ENCODE measurements at places on chromosomes 16 and 17.

GRCh38 chr16:520847-521246 lies 6.7 kb upstream of the CAPN15 start:
- DNase-seq: no peak

GRCh38 chr16:68284847-68285246 lies 20.5 kb downstream of the SLC7A6 start:
- DNase-seq: no peak

DNA sequence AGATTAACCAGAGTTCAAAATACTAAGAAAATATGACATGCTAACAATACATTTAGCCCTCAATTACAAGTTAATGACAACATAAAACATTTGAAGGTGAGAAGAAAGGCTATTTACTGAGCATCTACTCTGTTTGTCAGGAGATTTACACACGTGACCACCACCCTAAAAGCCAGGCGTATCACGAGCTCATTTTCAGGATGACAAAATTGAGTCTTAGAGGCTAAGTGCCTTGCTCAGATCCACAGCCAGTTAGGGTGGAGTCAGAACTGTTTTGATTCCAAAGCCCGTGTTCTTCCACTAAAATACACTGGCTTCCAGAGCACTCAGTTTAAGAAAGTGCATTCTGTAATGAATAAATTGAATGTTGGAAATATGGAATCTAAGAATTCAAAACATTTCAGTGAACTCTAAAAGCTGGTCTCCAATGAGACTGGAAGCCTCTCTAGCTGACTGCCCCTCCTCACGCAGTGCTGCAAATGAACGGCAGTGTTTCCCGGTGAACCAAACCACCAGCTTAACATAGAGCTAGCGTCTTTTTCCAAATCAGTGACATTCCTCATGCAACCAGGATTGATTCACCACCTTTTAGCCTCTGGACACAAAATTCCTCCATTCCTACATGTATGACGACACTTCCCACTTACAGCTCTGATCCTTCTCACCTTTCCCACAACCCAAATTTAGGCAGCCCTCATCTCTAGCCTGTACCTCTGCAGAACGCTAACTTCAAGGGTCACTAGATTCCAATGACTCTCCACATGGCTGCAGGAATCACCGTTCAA lies 5.9 kb downstream of the ZDHHC7 start:
- no peak for DNase-seq

DNA sequence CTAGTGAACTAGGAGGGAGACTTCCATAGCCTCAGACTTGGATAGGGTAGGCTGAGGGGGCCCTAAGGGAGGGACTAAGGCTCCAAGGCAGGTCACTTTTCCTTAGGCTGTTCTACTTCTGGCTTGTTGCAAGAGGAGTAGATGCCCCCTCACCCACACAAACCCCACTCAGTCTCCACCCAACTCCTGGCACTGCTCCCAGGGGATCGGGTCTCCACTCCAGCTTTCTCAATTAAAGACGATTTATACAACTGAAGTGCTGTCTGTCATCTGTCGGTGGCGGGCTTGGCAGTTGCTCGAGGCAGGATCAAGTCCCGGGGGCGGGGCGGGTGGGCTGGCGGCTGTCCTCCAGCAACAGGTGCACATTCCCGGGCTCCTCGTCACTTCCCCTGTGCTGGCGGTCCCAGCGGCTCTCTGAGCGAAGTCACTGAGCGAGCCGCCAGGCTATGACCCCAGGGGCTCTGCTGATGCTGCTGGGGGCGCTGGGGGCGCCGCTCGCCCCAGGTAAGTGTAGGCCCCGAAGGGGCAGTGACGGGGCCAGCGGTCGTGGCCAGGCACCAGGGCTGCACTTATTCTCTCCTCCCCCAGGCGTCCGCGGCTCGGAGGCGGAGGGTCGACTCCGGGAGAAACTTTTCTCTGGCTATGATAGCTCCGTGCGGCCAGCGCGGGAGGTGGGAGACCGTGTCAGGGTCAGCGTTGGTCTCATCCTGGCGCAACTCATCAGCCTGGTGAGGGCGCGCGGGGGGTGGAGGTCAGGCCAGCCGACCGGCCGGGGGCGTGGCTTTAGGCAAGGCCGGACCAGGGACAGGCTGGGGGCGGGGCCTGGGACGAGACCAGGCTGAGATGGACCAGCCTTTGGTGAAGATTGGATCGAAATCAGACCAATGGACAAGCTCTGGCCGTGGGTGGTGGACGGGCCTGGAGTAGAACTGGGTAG lies at the start of gene CHRNB1:
TSS of gene CHRNB1 (plus strand) at position 380 of the 937 bp plus-strand sequence. CDS start at position 447, 67 bp downstream.
- no peak for DNase-seq

DNA sequence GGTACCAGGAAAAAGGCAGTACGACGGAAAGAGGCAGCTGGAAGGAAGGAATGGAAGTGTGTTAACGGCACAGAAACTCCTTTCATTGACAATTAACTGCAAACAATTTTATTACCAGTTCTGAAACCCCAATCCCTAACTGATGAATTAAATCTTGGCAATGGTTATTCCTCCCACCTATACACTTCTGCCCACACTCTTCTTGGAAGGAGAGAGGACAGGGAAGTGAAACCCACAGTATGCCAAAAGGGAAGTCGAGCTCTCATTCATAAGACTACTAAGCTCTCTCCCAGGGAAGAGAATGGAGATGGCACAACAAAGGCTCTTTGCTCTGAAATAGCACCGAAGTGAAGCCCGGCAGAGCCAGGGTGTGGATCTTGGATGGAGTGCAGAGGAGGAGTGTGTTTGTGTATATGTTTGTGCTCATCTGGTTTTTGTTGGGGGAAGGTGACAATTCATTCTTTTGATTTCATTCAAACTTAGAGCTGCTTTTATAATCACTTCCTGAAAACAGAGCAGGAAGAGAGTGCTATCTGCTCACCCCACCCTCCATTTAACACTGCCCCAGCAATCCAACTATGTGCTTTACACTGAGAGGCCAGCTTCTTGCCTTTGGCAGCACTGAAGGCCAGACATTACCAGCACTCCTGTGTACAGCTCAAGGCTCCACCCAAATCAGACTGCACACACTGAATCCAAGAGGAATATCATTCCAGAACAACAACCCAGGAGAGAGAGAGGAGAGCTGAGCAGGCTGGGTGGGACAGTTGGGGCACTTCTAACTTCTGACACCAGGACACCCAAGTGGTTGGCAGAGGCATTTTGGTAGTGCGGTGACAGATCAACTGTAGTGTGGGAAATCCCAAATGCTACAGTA lies 68.7 kb downstream of the HIC1 start:
- no peak for DNase-seq

DNA sequence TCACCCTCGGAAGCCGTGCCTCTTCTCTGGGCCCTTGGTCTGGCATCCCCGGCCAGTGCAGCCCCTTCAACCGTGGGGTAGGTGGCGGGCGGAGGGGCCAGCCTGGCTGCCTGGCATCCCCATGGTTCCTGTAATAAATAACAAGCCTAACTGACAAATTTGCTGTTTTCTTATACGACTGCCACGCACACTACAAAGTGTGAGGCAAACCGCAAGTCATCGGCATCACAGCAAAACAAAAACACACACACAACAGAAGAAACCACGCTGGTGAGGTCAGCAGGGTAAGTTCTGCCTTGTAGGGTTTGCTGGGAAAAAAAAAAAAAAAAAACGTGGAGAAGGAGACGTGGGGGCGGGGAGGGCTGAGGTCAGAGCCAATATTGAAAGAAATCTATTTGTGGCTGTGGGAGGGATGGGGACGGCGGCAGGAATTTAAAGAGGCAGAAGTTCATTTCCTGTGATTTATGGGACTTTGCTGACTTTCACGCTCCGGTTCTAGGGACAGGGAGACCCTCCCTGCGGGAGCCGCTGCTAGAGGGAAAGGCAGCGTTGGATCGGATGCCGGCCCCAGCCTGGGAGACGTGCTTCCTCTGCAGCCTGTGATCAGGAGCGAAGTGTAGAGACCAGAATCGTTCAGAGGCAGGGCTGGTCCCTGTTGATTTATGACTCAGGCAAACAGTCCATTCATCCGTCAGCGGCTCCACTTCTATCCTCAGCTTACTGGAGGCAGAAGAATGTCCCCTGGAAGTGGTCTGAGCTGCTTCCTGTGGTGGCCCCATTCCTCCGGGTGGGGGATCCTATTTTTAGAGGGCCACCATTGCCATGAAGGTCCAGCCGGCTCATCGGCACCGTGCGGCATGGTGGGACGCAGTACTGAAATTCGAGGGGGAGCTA lies 162.8 kb downstream of the FOXL1 start:
- no peak for DNase-seq

- DNase-seq: no peak
These were observed 136.9 kb downstream of the IRF8 start for GRCh38 chr16:86035906-86036305.

GRCh38 chr17:28643983-28644786 lies 773 bp downstream of the BLTP2 start:
- peak; percentile 12 for DNase-seq

DNA sequence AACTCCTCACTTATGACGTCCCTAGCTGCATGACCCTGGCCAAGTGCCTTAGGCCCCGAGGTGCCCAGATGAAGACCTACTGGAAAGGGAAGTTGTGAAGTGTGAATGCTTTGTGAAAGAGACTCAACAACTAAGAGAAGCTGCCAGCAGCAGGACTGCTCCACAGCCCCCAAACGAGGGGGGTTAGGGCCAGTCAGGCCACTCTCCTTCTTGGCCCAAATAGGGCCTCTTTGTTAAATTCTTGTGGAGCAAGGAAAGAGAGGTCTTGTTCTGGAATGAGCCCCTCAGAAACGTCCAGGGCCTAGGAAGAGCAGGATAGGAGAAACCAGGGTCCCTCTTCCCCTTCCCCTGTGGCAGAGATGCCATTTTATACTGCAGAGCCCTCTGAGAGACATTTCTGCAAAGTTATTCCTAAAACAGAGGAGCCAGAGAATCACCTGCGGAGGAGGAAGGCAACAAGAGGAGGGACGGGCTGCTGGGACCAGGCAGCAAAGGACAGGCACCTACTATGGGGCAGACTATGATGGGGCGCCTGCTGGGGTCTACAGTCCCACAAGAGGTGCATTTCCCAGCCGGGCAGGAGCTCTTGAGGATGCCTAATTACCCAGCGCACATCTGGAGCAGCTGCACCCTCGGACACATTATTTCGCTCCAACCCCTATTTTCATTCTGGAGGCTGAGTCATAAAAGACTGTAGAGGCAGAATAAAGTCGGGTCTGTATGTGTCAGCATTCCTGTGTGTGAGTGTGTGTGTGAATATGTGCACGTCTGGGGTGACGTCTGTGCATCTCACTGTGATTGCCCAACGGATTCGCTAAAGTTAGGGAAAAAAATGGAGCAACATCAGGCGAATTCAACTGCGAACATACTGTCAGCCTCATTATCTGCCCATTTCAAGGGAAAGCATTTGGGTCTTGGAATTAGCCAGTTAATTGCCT lies 11.4 kb upstream of the HOXB9 start:
- no peak for DNase-seq

GRCh38 chr16:27402964-27403600 lies 1.1 kb downstream of the IL21R start:
- DNase-seq: no peak

Measured in stimulated activated CD4-positive, alpha-beta T cell treated with anti-CD3 and anti-CD28 coated beads, Interleukin-2, amount 100 ng/mL, for 48 hours (primary cell).